ENCODE measurements at places on chromosomes 5 and 9. TPM values are rescaled to one million over a fixed set of nuclear protein-coding genes. Genes with fewer than 3 reads are reported as not detected.

DNA sequence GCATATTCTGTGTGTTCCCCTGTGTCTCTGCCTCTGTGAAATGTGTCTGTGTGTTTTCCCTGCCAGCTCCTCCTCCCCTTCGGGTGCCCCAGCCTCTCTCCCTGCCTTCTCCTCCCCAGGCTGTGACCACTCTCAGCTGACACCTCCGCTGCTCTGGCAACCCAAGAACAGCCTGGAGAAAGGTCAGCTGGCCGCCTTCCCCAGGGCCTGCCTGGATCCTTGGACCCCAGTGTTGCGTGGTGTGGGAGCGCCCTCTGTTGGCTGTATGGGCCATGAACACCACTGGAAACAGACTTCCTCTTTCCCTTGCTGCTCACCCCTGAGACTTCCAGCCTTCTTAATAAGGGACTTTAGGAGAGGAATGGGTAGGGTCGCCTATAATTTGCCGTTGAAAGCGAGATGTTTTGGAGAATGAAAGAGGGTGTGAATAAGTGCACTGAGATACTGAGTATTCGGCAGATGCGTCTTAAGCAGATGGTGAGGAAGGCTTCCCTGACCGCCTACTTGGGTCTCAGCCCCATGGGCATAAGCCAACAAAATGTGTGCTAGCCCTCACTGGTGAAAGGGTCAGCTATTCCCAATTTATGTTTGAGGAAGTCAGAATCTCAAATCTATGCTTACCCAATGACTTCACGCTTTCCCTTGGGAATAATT, 114.9 kb upstream of the TRIM32 start:
- DNase-seq: peak; percentile 95

ZDHHC11B gene
- total RNA-seq: 19.0 TPM

- no peak for DNase-seq
These were observed 67.6 kb upstream of the NR5A1 start for GRCh38 chr9:124574534-124575375.

EPB41L4B gene
- total RNA-seq: 16.5 TPM

ENTREP1 gene
- 12.7 TPM for total RNA-seq

BARHL1 gene
- not detected for total RNA-seq

DNA sequence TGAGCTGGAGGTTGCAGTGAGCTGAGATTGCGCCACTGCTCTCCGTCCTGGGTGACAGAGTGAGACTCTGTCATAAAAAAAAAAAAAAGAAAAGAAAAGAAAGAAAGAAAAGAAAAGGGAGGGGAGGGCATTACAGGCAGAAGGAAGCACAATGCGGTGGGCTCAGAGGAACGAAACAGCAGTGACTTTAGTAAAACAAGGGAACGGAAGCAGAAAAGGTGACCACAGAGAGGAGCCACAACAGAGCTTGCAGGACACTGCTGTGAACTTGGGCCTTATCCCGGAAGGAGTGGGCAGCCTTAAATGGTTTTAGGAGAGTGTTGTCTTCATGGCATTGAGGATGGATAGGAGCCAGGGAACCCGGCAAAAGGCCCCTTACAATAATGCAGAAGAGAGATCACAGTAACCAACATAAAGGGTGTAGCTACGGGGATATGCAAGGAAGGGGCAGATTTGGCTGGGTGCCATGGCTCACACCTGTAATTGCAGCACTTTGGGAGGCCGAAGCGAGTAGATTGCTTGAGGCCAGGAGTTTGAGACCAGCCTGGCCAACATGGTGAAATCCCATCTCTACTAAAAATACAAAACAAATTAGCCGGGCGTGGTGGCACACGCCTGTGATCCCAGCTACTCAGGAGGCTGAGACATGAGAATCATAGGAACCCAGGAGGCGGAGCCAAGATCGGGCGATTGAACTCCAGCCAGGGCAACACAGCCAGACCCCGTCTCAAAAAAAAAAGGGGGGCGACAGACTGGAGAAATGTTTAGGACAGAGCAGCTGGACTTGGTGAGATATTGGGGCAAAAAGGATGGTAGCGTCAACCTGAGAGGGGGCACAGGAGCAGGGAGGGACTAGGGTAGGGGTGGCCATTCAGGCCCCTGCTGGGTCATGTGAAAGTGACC, 83.9 kb upstream of the ZBTB43 start:
- DNase-seq: no peak

GRCh38 chr5:108144332-108144731, 237.6 kb downstream of the FBXL17 start:
- DNase-seq: no peak

GRCh38 chr5:34868791-34869190, 29.8 kb downstream of the TTC23L start:
- DNase-seq: no peak

OR1N1 gene
- not detected for total RNA-seq

GRCh38 chr5:112865128-112865527, 4.0 kb downstream of the SRP19 start:
- no peak for DNase-seq

DNA sequence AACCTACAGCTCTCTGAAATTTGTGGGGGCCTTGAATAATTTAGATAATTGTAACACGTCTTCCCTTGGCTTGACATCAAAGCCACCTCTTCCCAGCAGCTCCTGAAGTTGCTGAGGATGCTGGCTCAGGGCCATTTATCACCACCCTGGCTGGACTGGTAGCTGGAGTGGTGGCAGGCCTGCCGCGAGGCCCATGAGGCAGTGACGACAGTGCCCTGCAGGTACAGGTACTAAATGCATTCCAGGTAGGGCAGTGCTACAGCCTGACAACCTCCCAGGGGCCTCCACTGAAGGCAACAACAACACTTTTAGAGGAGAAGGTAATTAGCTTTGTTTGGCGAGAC, 270.2 kb upstream of the KLF4 start:
- DNase-seq: peak; percentile 62

ALAD gene
- total RNA-seq: 26.0 TPM

EIF4E1B gene
- not detected for total RNA-seq

TAS2R1 gene
- not detected for total RNA-seq

DNA sequence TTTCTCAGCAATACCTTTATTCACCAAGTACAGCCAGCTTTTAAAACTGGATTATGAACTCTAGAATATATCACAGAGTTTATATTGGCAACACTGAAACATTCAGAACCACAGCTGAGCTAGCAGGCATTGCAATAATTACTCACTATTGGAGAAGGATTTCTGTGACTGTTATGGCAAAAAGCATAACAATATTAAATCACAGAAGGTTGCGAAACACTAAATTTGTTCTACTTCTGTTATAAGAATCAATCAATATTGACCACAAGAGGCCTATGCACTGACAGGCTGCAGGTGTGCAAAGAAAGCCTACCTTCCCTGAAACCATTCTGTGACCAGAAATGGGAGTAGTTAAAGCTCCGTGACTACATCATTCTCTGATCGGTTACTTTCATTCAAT, 59.2 kb downstream of the AP3B1 start:
- DNase-seq: no peak

DNA sequence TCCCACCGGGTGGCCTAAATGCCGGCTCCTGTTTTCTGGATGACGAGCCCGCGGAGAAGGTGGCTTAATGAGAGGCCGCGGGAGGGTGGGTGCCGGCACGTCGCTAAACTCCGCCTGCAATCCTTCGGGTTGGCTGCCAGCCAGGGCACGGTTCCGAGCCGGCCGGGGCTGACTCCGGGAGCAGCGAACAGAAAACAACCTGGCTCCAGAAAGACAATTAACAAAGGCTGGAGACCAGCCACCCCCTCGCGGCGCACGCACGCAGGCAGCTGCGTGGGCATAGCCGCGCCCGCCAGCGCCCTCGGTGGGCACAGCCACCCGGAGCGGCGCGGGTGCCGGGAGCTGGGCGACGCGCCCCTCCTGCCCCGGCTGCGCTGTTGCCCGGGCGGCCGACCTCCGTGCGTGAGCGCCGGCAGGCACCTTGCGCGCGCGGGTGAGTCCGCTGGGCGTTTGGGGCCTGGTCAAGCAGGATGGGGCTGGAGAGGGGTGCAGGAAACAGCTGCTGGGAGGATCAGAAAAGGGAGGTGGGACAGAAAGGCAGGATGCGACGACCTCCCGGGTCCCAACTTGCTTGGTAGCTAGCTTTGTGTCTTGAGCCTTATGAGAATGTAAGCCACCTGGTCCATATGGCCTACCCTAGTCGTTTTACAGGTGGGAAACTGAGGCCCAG, at the start of gene ARHGEF37:
TSS of gene ARHGEF37 (plus strand) at position 307 of the 670 bp plus-strand sequence. CDS start 16,272 bp downstream, outside the sequence.
- DNase-seq: peak; percentile 96

- no peak for DNase-seq
These were observed 112.6 kb downstream of the TMC1 start for GRCh38 chr9:72633966-72634365.
